GM12878 (cell line): ENCODE measurements at places on chromosomes 11 and 22. TPM values are rescaled to one million over a fixed set of nuclear protein-coding genes. Genes with fewer than 3 reads are reported as not detected.

The RAPSN gene
- polyA plus RNA-seq, result not detected in 2 replicates

The SF3B2 gene
- 243 and 248 TPM in 2 replicates for polyA plus RNA-seq

The PKP3 gene
- polyA plus RNA-seq, result not detected in 2 replicates

The TMEM86A gene
- polyA plus RNA-seq, result 0.26 TPM in 1 of 2 replicates, not detected in the other

The SCGB2A2 gene
- polyA plus RNA-seq, result not detected in 2 replicates

The SNX32 gene
- 0.71 and 1.5 TPM in 2 replicates for polyA plus RNA-seq

The OR8D4 gene
- polyA plus RNA-seq, result not detected in 2 replicates

The APOBEC3C gene
- 248 and 255 TPM in 2 replicates for polyA plus RNA-seq

The MS4A4A gene
- 0.22 and 0.24 TPM in 2 replicates for polyA plus RNA-seq

The GDPD4 gene
- polyA plus RNA-seq, result not detected in 2 replicates

The ZNF215 gene
- polyA plus RNA-seq, result 1.6 and 2.1 TPM in 2 replicates

The RFPL3 gene
- not detected in 2 replicates for polyA plus RNA-seq

The FANCF gene
- 16.9 and 19.9 TPM in 2 replicates for polyA plus RNA-seq

The OVOL1 gene
- not detected in 2 replicates for polyA plus RNA-seq

The DTX4 gene
- 5.1 and 6.3 TPM in 2 replicates for polyA plus RNA-seq

The ASRGL1 gene
- 10.5 and 12.1 TPM in 2 replicates for polyA plus RNA-seq

The MAP6 gene
- not detected in 2 replicates for polyA plus RNA-seq

The ARHGAP8 gene
- polyA plus RNA-seq, result not detected in 2 replicates

The SMTNL1 gene
- polyA plus RNA-seq, result 0.17 and 0.25 TPM in 2 replicates

The CRY2 gene
- 6.2 and 8.7 TPM in 2 replicates for polyA plus RNA-seq

The PTPRCAP gene
- polyA plus RNA-seq, result 199 and 200 TPM in 2 replicates

DNA sequence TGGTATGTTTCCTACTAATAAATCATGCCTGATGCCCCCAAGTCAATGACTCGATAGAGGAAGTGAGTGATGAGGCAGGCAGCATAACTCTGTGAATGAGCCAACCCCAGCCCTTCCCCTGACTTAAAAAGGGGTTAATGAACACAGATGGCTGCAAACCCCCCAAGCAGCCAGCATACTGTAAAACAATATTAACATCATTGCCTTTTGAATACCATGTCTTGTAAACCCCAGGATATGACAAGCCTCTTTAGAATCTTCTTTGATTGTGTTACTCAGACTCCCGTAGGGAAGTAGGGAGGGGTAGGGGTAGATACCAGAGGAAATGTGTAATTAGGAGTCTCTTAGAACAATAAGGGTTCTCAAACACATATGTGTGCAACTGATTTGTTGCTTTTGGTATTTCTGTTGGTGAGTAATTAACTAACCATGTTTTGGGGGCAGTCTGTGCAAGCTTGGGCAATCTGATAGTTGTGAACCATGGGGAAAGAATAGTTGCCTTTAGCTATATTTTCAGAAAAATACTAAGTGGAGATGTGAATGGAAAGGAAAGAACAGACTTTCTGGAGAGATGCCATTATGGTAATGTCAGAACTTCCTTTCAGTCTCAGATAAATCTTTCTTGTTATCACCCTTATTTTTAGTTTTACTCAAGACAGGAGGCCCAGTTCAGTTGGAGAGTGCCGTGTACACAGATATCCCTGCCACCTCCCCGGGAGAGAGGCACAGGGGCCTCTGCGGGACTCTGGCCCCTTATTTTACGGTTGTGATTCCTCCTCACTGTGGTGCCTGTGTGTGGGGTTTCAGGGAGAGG, 701.8 kb downstream of the NTM start:
- DNase-seq, result no peak

DNA sequence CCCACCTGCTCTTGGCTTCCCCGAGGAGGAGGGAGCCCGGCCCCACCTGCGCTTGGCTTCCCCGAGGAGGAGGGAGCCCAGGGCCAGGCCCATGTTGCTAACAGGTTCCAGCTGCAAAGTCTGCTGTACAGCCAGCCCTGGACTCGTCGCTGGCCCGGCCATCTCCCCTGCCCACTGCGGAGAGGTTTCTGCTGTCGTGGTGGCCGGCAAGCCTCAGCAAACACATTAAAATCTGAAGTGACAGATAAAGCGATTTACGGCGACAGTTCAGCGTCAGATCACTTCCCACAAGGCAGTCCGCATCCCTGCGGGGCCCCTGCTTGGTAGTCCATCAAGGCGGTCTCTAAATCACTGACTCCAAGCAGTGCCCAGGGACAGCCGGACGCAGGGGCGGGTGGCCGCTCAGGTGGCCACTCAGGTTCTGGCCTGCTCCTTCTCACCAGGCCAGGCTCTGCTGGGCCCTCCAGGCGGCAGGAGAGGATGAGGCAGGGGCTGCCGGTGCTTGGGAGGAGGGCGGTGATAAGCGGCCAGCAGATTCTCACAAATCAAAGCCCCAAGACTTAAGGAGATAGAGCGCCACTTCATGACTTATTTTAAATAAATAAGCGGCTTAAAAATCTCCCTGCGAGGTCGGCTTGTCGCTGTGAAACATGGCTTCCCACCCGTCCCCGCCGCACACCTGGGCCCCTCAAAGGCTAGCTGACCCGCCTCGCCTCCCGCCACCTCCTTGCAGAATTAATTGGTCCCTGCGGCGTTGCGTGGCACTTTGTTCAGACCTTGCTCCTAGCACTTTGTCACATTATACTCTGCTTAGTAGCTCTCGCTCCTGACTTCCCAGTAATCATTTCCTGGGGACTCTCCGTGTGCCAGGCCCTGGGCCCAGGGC, 21.1 kb downstream of the MACROD1 start:
- no peak for DNase-seq

GRCh38 chr22:17237038-17237668, 17.9 kb upstream of the ADA2 start:
- DNase-seq, result peak; percentile 71

- DNase-seq, result no peak
These were observed 3.8 kb downstream of the CPT1A start for GRCh38 chr11:68837583-68838571.

- DNase-seq, result no peak
These were observed 12.8 kb upstream of the ANO5 start for GRCh38 chr11:22180131-22180530.

DNA sequence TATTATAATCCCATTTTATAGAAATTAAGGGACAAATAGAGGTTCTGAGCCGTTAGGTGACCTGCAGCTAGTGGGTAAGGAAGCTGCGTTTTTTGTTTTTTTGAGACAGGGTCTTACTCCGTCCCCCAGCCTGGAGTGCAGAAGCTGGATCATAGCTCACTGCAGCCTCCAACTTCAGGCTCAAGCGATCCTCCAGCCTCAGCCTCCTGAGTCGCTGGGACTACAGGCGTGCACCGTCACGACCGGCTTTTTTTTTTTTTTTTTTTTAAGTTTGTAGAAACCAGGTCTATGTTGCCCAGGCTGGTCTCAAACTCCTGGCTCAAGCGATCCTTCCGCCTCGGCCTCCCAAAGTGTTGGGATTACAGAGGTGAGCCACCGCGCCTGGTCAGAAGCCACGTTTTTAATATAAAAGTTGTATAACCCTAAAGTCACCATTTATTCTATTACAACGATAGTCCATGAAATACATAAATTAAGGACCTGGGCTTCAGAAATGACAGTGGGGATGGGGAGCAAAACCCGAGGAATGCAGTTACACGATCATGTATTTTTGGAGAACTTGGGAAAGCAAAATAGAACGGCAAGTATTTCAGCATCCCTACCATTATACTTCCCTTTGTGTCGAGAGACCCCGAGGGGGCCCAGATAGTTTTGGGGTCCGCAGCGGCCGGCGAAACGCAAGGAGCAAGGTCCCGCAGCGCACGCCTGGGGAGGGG, 638 bp downstream of the SAAL1 start:
- no peak for DNase-seq

- DNase-seq, result no peak
These were observed 1351.1 kb downstream of the BRD1 start for GRCh38 chr22:48476577-48476976.

DNA sequence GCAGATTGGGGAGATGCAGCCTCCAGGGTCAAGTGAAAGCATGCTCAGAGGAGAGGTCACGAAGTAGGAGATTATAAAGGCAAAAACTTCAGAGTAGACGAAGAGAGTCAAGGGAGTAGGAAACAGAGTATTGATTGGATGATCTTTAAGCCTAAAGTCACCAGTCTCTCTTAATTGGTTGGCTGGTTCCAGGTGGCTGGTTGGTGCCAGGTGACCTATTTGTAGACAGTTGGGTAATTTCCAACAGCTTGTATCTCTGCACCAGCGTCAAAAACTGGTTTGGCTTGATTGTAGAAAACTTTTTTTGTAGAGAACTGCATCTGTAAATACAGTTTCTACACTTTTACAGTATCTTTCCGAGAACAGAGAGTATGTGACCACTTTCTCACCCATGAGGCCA, 75.7 kb upstream of the CCDC90B start:
- DNase-seq, result no peak

GRCh38 chr11:8567602-8568198, 26.3 kb downstream of the STK33 start:
- no peak for DNase-seq

DNA sequence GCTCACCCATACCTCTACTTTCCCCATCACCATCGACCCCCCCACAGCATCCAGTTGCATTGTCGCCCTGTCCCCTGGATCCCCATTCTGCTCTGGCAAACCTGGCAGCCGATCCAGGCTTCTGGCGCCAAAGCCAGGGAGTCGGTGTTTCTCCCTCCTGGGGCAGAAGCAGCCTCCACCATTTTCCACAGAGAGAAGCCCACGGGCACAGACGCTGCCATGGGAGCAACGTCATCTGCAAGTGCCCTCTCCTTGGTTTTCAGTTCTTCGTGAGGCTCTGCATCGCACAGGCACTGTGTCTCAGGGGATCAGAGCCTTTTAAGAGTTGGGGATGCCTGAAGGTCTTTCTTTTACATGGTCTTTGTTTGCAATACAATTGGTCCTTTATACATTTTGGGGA, 2.3 kb downstream of the YPEL4 start:
- no peak for DNase-seq

GRCh38 chr11:86143087-86144030, 74.5 kb upstream of the PICALM start:
- DNase-seq, result no peak

DNA sequence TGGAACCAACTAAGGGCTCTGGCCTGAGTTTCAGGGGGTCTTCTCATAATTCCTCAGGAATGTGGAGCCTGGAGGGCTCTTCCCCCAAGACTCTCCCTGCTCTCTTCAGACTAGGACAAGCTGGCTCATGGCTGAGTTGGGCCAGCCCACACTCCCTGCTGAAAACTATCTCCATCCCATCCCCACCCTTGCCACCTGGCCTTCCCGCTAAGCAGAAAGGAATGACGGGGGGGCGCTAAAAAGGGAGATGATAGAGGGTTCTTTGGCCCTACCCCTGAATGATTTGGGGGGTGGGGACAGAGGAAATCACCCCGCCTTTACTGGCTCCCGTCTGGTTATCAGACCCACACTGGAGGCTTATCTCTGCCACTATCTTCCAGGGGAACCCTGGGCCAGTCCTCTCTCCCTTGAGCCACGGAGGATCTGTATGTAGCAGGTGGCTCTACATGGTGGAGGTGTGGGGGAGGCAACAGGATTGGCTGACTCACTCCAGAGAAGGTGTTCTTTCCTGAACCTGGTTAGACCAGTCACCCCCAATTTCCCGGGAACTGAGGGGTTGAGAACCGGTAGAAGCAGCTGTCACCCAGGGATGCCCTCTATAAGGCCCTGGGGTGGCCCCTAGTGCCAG, 5.7 kb downstream of the SMTN start:
- DNase-seq, result no peak

GRCh38 chr22:20008221-20008995, 8.2 kb downstream of the ARVCF start:
- no peak for DNase-seq

DNA sequence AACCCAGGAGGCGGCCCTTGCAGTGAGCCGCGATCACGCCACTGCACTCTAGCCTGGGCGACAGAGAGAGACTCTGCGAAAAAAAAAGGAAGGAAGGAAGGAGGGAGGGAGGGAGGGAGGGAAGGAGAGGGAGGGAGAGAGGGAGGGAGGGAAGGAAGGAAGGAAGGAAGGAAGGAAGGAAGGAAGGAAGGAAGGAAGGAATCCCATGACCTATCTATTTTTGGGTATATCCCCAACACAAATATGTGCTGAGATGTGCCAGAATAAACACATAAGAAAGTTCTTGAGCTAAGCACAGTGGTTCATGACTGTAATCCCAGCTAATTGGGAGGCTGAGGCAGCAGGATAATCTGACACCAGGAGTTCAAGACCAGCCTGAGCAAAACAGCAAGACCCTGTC, 82.0 kb downstream of the SIK3 start:
- no peak for DNase-seq

GRCh38 chr11:126282736-126283591, at the start of gene TIRAP:
Gene TIRAP, plus strand, starts transcription at chr11:126283093. Its CDS starts 7,802 bp downstream, at chr11:126290895.
- no peak for DNase-seq

DNA sequence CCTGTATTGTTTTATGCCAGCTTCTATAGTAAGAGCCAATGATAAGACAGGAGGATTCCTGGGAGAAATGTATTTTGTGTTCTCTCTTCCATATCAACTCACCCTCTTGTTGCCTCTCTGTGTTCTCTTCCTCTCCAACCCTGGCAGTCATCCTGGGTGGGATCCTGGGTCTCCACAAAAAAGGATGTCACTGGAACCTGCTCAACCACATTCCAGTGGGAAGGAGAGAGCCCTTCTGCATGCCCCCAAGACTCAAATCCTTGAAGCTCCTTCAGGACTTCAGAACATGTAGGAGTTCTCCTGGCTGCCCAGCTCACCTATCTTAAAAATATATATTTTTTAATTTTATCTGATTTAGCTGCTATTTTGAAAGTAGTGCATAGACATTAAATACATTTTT, 26.1 kb downstream of the APOL6 start:
- DNase-seq, result no peak

DNA sequence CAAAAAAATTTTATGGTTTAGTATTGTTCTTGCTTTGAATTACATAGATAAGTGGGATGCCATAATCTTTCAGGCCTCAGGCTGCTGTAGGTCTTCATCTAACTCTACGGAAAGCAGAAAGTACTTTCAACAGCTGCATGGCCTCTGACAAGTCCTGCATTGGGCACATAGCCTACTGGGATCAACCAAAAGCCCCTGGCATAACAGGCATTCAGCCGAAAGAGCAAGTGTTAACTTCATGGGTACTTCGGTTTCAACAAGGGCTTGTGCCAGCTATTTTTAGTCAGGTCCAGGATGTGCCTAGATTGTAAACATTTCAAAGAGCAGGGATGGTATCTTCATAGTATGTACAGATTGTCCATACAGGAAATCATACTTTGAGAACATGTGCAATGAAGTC, 3.1 kb downstream of the SLN start:
- no peak for DNase-seq

DNA sequence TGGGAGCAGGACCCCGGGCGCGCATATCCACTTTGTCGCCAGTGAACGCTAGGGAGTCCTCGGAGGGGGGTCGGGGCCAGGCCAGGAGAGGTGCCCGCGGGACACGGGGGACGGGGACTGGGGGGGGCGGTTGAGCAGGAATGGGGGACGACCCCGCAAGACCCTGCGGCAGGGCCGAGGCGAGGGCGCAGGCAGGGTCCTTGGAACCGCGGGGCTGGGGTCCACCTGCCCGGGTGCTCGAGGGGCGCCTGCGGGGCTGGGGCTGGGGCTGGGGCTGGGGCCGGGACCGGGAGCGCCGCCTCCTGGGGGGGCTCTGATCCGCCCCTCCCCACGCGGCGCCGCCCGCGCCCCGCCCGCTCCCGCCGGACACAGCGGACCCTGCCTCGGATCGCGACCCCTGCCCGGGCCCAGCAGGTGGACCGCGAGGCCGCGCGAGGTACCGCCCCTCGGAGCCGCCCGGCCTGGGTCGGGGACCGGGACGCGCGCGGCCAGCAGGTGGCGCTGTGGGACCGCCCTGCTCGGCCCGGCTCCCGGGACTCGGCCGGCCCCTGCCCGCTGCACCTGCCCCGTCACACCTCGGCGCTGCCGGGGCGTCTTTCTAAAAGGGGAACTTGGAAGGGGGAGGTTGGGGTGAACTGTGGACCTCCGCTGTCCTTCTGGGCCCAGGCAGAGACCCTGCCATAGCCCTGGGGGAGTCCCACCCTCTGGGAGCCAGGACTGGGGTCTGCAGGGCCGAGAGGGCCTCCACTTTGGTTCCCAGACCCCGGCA, 11.0 kb downstream of the CRELD2 start:
- no peak for DNase-seq
